ENCODE measurements at places on chromosomes 4 and X.

GRCh38 chrX:49003696-49004095 lies 1.6 kb upstream of the GRIPAP1 start:
- DNase-seq: no peak

DNA sequence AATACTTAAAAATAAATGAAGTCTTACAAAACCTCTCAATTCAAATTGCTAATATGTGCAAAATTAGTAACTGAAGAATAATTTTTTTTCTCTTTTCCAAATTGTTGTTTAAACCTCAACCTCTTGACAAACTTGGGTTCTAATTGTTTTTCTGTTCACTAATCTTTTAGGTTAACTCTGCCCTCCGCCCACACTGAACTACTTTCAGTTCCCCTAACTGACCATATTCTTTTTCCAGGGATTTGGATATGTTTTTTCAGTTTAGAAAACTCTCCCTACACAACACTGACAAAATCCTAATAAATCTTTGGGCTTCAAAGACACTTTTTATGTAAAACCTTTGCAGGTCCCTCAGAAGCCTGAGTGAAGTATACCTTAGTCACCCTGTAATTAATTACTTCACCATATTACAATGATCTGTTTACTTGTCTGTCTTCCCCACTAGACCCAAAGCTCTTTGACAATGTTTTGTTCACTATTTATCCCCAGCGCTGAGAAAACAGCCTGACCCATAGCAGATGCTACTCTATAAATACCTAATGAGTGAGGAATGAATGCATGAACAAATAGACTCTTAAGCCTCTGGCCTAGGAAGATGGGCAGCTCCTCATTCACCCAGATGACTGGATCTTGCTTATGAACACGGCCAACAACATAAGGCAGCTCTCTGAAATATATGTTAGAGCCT lies 134.9 kb downstream of the MAML3 start:
- no peak for DNase-seq

DNA sequence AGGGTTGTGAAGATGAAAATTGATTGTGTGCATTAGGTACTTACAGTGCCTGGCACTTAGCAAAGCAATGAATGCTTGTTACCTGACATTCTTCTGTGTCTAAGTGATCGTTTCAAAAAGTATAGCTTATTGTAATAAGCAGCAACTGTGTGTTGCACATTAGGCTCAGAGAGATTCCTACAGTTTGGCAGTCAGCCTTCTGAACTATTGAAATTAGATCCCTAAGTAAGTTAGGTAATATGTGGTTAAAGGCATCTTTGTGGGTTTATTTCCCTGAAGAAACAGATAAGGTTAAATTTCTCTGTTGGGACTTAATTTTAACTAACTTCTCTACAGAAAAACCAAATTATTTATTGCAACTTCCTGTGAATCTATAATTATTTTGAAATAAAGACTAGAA lies 93.4 kb downstream of the REPS2 start:
- no peak for DNase-seq

DNA sequence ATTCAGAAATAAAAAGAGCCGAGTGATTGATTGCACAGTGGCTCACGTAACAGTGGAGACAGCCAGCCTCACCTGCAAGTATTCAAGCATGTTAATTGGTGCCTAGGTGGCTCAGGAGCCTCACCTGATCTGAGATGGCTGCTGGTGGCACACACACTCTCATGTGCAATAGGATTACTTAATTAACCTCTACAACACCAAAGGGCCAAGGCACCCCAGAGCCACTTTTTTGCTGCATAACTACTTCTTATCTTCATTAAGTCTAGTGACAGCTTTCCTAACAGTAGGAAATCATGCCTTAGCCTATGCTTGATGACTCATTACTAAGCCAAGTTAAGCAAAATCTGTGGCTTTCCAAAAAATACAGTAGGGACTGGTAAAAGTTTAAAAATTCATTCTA lies 117.3 kb upstream of the NOCT start:
- no peak for DNase-seq

DNA sequence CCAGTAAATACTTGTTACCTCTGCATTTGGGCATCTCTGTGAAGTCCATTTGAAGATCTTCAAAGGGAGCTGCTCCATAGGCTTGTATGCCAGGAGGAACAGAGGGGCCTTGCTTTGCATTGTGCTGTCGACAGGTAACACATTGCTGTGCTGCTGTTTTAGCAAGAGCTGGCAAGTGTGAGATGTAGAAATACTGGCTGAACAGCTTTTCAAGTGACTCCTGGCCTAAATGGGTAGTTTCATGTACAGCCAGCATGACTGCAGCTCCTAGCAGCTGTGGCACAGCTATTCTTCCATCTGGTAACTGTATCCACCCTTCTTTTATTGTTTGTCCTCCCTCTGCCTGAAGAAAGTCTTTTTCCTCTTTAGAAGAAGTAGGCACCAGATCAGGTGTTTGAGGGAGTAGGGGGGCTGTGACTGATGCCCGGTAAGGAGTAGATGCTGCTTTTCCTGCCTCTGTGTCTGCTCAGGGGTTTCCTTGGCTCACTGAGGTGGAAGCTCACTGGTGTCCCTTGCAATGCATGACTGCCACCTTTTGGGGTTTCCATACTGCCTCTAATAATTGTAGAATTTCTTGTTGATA lies 965.3 kb downstream of the CCSER1 start:
- DNase-seq: no peak

DNA sequence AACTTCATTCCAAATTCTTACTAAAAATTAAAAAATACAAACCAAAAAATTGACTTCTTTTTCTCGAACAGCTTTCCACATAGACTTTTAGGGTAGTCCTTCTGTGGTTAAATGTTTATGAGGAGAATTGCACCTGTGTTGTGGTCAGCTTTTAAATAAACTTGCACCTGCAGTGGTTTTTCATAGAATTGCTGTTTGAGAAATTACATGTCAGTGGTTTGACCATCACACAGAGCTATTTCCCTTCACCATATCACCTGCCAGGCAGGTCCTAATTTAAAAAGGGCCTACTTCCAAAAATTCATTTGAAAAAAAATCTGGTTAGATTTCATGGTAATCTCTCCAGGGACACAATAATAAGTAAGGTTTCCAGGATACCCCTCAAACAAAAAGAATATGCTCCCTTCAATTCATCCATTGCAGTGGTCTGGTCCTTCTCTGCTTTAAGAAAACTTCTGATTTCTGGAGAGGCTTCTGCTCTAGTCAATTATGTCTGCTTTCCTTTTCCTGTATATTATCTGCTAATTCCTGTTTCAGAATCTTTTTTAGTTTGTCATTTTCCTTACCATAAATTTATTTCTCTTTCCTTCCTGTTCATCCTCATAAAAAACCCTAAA lies 9.8 kb upstream of the UTP3 start:
- DNase-seq: no peak

GRCh38 chrX:139554376-139554775 lies 23.8 kb downstream of the F9 start:
- no peak for DNase-seq

GRCh38 chr4:15444879-15445547 lies 17.2 kb downstream of the C1QTNF7 start:
- DNase-seq: no peak

GRCh38 chr4:5650040-5650439 lies 58.3 kb downstream of the EVC2 start:
- DNase-seq: no peak

DNA sequence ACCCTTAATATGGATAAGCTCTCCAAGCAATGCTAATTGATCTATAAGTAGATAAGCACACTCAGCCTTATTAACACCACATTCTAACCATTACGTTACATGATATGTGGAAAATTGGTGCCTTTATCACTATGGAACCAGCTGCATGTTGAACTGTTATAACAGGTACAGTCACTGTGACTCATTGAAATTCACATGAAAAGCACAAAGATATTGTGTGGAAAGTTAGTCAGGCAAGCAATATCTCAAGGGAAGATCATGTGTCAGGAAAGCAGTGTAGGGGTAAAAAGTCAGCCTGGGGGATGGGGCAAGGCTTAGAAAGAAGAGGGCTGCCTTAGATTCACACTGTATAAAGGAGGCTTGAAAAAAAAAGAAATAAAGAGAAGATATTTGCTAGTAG lies 313.7 kb upstream of the SMIM31 start:
- no peak for DNase-seq

DNA sequence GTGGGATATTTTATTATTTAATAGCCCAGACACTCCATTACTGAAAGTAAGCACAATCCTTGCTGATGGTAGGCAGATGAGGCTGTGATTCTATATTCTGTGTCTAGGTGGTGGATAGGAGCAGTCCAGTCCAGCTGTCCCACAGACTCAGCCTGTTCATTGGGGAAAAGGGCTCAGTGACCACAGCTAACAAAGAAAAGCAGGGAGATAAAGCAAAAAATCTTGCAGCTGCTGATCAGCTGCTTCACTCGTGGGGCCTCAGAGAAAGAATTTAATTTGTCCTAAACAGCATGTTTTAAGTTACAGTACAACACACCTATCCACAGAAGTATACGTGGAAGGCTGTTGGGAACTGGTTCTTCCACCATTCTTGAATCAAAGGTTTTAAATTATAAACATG lies 40.7 kb upstream of the ANK2 start:
- no peak for DNase-seq

DNA sequence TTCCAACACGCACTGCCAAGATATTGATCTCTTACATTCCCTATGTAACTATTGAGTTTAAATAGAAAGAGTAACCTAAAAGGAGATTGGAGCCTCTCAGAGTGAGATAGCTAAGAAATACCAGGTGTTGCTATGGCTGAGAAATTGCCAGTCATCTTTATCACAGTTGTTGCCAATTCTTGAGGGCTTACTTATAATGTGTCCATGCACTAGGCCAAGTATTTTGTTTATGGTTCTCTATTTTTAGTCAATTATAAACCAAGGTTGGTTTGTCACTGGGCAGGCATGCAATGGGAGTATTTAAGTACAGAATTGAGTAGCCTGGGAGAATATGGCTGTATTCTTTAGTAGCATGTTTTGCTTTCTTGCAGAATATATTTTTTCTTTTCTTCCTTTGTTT lies 201.6 kb downstream of the TEX13A start:
- no peak for DNase-seq

- DNase-seq: no peak
Measured at GRCh38 chr4:123505095-123506010, 108.8 kb downstream of the SPRY1 start.

DNA sequence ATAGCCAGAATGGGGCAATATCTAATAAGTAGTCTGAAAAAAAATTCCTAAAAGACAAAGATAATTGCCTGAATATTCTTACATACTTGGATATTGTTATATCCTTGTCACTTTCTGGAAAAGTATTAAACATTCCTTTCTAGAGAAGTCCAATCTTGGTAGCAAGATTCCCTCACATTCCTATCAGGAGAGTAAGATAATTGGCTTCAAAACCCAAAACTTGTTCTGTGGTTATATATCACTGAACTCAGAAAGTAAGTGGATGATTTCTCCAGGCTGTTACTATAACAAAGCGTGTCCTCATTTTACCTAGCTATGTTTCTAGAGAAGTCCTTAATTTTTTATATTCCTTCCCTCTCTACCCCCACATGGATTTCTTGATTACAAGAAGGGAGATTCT lies 46.0 kb upstream of the TEX13A start:
- DNase-seq: no peak

GRCh38 chr4:68348577-68348976 lies 1.3 kb downstream of the YTHDC1 start:
- DNase-seq: no peak

- DNase-seq: no peak
Measured at GRCh38 chrX:149205937-149206336, 299.2 kb downstream of the IDS start.

GRCh38 chrX:148601034-148601433 lies 100.6 kb downstream of the AFF2 start:
- DNase-seq: no peak

DNA sequence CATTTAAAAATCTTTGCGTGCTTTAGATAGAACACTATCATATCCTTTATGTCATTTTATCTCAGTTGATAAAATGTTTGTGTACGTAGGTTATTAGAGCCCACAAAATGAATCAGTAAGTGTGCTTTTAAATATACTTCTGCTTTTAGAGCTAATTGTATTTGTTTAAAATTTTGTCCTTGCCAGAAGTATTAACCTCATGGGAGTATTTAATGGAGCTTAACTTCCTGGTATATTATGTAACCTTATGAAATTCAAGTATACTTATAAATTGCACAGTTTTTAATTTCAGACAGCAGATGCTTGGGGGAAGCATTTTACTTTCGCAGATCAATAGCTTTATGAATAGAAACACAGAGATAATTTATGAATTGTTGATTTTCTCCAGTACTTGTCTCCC lies 90.2 kb downstream of the DIPK2B start:
- no peak for DNase-seq

DNA sequence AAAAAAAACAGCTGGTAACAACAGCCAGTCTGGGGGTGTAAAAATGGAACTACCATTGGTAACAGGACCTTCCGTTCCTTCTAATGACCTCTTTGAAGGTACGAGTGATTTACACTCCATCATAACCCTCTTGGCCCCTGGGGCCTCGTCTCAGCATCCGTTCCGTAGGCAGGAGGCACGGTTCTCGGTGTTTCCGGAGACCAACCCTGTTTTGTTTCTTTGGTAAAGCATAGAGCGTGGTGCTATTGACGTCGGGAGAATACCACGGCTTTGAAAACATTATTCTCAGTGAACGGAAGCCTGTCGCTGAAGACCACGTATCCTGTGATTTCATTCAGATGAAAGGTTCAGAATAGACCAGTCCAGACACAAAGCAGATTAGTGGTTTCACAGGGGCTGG lies 198.9 kb downstream of the ASMT start:
- DNase-seq: no peak

GRCh38 chrX:47992095-47992380 lies 11.8 kb downstream of the ZNF182 start:
- no peak for DNase-seq

- DNase-seq: no peak
Measured at GRCh38 chr4:37852376-37852775, 25.9 kb downstream of the PGM2 start.

DNA sequence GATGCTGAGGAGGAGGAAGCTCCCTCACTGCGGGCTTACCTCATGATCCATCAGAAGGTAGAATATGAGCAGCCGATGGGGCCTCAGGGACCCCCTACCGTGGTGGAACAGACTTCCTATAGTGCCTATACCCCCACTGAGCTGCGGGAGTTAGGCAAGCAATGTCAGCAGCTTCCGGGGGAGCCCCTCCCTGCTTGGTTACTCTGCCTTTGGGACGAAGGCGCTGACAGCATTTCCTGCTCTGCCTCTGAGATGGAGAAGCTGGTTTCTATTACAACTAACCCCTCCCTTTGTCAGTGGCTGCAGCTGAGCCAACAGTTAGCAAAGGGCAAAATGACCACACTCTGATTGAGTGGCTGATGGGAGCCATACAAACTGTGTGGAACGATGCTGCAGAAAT lies 430.7 kb downstream of the IDS start:
- DNase-seq: no peak

- no peak for DNase-seq
Measured at GRCh38 chrX:11472381-11472780, 179.2 kb downstream of the AMELX start.

DNA sequence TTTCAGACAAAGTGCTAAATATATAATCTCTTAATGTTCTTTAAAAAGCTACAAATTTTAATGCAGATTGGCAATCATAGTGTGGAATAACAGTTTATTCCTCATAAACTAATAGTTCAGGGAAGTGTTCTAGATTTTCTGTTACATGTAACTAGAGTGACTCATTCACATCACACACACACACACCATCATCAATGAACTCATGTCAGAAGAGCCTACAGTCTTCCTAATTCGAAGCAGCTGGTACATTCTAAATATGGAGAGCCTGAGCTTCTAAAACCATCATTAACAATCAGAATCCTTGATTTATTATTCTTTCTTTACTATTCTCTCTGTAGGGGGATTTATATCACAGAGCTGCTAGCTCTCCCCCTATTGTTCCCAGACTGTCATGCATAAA lies 49.6 kb downstream of the DKK2 start:
- no peak for DNase-seq
